ENCODE measurements at places on chromosomes 13 and 19.

DNA sequence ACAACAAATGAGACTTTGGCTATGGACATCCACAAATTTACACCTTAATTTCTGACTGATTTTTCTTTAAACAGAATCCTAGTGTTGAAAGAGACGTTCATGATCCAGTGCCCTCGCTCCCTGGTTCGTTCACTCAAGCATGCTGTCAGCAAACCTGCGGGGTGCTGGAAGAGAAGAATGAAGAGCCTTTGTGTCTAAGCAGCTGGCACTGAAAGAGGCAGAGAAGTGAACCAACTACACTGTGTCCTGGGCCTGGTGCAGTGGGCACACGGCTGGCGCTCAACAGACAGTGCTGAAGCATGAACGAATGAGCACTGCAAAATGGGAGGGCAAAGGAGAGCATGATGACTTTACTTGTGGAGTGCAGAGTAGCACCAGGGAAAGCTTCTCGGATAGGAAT lies 46.8 kb downstream of the MIPEP start:
- DNase-seq: no peak

DNA sequence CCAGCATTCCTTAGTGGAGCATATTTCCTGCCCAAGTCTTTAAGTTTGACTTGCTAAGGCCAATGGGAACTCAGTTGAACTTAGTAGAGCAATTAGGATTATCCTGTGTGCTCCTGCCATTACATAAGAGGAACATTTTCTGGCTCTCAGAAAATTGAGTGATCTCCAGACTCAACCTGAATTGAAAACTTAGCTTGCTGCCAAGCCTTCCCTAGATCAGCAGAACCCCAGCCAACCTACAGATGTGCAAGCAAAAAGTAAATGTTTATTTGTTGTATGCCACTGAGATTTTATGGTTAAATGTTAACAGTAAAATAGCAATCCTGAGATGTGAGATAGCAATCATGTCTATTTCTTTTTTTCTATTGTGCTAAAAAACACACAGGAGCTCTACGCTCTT lies 350.9 kb downstream of the OLFM4 start:
- DNase-seq: no peak

- no peak for DNase-seq
Observed at GRCh38 chr19:29265436-29265835, 52.5 kb upstream of the UQCRFS1 start.

GRCh38 chr19:54199401-54199800 lies 1.3 kb upstream of the RPS9 start:
- no peak for DNase-seq

- no peak for DNase-seq
Observed at GRCh38 chr13:25689539-25689938, 317.8 kb downstream of the ATP8A2 start.

Data from CD4-positive, alpha-beta T cell treated with Interleukin-10 for 1 hour (primary cell).